Inflammatory macrophage (primary cell): ENCODE measurements at places on chromosomes 16 and 17.
A peak's percentile ranks its signal among the peaks of the same experiment; 100 is the strongest.

DNA sequence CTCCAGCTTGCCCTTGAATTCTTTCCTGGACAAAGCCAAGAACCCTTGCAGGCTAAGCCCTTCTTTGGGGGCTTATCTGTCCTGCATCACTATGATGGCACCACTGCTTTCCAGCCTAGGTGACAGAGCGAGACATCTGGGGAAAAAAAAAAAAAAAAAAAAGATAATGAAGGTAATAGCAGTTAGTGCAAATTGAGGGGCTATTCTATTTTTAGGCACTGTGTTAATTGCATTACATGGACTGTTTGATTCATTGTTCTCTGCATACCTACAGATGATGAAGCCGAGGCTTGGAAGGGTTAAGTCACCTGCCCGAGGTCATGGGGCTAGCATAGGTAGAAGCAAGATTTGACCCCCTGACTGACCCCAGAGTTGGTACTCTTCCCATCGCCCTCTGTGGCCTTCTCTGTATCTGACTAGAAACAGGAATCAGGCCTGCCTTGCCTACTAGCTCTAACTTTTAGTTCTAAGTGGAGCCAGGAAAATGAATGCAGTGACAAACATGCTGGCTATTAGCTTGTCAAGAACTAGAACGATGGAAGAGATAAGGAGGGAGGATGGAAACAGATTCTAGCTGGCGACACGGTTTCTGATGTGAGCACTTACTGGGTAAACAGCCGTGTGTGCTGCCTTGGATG lies 312.1 kb downstream of the SNX29 start:
- no peak for DNase-seq

DNA sequence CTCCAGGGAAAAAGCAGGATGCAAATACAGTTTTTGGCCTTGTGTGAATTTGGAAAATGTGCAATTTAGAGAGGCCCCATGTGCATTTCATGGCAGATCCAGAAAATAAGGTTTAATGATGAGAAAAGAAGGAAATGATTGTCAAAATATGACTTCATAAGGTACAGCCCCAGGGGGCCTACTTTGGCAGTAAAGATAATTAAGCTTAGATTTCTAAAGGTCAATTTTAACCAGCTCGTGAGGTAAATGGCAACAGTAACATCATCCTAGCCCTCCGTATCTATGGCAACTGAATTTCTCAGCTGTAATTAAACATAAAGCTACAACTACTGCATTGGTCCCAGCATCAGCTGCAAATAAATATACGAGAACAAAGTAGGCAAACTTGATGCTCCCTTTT lies 30.0 kb upstream of the PRSS54 start:
- DNase-seq: no peak

DNA sequence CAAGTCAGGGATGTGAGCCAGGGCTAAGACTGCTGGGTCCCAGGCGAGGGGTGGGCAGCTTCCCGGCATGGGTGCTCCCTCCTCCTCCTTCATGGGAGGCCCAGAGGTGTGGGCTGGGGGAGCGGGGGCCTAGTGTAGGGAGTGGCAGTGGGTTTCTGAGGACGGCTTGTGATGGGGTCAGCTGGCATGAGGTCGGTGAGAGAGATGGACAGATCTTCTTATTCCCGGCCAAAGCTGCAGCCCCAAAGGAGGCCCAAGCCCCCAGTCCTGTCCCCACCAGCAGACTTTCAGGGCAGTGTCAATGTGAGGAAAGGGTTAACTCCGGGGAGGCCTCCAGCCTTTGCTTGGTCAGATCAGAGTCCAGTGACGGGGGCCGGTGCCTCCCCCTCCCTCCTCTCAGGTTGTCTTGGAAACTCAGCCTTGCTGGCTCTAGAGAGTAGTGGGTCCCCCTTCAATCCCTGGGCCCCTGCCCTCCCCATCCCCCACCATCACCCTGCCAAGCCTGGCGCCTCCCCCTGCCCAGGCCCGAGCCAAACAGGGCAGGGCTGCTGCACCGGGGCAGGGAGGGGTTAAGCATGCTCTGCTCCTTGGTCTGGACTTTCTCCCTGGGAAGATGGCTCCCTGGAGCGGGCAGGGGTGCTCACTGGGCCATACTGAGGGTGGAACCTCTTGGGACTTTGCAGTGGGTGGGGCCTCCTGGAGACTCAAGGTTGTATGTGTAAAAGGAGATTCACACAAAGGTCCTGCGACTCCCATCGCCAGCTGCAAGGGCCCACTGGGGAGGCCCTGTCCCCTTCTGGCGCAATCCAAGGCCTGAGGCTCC lies 12.4 kb downstream of the NAT9 start:
- no peak for DNase-seq

- DNase-seq: no peak
Measured at GRCh38 chr16:6861815-6862477, 470.7 kb upstream of the RBFOX1 start.

DNA sequence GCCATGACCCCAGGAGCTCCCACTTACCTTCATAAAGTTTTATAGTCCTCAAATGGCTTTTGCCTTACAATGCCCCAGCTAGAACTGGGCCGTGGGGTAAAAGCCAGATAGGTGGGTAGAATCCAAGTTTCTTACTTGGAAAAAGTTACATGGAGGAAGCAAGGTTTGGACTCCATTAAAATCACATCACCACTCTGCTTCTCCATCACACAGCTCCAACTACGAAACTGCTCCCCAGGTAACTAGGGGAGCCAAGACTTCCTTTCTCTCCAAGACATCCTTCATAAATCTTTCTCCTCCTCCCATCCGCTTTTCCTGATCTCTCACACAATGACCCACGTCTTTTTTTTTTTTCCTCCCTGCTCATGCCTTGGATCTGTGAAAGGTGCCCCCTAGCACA lies 130.8 kb upstream of the RCVRN start:
- DNase-seq: no peak

- DNase-seq: no peak
Measured at GRCh38 chr17:77420095-77420803, 279.5 kb downstream of the SEC14L1 start.

DNA sequence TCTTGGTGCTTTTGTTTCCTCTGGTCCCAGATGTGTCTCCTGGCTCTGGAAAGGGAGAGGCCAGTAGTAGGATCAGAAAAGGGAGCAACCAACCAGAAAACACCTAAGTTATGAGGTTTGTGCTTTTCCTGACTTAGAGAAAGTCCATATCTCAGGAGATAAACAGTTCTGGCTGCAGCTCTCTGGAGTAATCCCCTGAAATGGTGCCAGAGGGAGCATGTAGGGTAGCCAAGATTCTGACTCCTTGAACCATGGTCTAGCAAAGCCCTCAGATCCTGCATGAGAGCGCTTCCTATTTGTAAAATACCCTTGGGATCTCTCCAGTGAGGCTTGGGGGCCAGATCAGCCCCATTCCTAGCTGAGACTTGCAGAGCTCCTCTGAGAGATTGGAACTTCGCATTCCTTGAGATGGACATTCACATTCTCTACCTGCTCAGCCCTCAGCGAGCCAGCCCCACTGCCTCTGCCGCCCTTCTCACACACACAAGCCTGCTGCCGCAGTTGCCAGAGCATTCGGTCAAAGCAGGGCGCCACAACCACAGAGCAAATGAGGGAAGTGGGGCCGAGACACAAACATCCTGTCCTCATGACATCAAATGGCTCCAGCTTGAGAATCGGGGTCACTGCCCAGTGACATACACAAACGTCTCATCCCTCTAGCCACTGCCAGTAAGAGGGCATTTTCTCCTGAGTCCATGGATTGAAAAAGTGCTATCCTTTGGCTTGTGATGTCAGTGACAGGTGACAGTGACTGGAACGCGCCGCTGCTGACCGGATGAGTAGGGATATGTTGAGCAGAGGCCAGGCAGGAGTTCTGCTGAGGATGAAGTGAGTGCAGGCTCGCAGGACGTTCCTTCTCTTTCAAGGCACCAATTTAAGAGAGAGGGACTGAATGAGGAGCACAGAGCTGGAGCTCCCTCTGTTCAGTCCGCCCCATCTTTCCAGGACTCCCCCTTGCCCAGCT lies 5.0 kb downstream of the ABHD15 start:
- peak; percentile 65 for DNase-seq

- DNase-seq: no peak
Measured at GRCh38 chr17:53924530-53925455, 102.1 kb downstream of the KIF2B start.

- no peak for DNase-seq
Measured at GRCh38 chr16:85514598-85515318, 98.4 kb upstream of the GSE1 start.

DNA sequence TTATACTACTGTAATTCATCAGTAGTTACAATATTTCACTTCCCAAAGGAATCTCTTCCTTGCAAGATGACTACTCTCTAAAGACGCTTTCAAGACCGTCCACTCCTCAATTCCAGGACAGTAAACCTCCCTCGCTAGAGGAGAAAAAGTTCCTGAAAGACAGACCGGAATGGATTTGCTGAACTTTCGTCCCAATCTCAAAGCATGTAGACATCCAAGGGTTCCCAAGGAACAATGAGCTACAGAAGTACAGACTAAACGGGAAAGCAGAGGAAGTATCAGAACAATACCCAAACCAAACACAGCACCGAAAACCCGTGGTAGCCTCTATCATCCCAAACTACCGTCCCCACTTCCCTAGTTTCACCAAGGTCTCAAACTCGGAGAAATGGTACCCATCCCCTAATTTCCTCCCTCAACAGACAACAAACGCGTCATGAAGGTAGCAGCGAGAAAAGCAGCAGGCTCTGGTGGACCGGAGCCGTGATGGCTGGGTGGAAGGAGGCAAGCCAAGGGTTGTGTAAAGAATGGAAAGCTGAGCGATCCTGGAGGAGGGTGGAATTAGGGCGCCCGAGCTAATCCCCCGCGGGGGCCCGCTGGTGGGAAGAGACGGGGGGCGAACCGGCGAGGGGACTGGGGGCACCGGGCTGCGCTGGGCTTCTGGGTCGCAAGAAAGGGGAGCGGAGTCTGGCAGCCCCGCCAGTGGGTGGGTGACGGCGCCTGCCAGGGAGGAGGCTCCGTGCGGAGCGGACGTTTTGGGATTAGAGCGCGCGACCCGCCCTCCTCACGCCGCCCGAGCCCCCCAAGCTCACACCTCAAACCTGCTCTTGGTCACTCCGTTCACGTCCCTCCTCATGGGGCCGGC lies 647 bp downstream of the FBXL20 start:
- DNase-seq: peak; percentile 10

DNA sequence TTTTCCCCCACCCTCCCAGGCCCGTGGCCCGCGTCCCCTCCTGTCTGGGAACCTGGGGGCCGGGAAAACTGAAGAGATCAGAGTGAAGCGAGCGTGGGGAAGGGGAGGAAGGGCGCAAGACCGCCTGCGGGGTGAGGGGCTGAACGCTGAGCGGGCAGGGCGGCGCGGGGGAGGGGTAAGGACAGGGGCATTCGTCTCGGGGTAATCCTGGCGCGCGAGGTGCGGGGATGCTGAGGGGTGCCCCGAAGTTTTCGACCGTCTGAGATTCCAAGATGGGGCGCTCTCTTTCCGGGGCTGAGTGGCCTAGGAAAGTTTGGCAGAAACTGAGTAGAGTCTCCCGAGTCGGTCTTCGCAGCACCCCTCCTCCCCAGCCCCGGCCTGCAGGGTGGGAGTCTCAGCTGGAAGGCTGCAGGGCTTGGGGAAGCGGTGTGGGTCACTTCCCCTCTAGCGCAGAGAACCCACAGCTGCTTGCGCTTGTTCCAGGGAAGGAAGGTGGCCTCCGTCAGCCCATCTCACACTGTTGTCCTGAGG lies 555 bp downstream of the TTYH2 start:
- peak; percentile 64 for DNase-seq

GRCh38 chr16:3771513-3771912 lies 54.2 kb upstream of the TRAP1 start:
- DNase-seq: no peak

DNA sequence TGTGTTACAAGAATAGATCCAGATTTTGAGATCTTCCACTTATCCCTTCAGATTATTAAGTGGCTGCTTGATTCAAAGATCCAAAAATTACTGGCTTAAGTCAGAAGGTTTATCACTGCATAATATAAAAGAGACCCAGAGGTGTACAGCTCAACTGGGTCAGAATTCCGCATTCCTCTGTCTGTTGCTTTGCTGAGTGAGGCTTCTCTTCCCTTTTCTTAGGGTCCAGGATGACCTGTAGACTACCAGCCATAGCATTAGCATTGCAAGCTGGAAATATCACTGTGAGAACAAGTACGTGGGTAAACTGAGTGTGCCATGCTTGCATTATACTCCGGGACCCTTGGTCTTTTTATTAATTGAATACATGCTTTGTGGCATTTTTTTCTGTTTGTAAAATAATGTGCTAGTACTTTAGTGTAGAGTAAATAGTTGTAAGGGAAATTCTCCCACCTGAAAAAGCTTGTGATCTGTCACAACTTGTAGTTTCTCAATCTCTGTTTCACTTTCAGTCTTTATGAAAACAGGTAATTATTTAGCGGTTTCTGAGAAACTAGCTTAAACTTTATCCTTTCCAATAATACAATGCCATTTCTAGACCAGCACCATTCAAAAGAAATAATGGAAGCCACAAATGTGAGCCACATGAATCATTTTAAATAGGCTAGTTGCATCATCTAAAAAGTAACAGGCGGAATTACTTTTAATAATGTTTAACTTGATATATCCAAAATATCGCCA lies 61.6 kb downstream of the TNRC6C start:
- DNase-seq: no peak

GRCh38 chr16:87295259-87295658 lies 21.9 kb downstream of the C16orf95 start:
- DNase-seq: peak; percentile 6
